ENCODE measurements at places on chromosomes 4 and X. TPM values are rescaled to one million over a fixed set of nuclear protein-coding genes. Genes with fewer than 3 reads are reported as not detected.
A peak's percentile ranks its signal among the peaks of the same experiment; 100 is the strongest.

Gene PNMA3
- total RNA-seq, result 2.2 TPM

Gene KLHL5
- total RNA-seq, result 34.2 TPM

Gene CABS1
- total RNA-seq, result not detected

Gene EFNB1
- total RNA-seq, result 13.2 TPM

Gene MID1IP1
- total RNA-seq, result 86.7 TPM

Gene MAGED4B
- total RNA-seq, result 13.2 TPM

Gene CCDC120
- total RNA-seq, result 3.5 TPM

Gene GABRB1
- total RNA-seq, result not detected

Gene FGB
- under 0.01 TPM for total RNA-seq

Gene SHROOM2
- under 0.01 TPM for total RNA-seq

GRCh38 chr4:82623121-82623683 is 61.4 kb upstream of the TMEM150C start:
- DNase-seq, result no peak

- DNase-seq, result no peak
Measured at GRCh38 chr4:73613130-73613529, 7.1 kb downstream of the RASSF6 start.

DNA sequence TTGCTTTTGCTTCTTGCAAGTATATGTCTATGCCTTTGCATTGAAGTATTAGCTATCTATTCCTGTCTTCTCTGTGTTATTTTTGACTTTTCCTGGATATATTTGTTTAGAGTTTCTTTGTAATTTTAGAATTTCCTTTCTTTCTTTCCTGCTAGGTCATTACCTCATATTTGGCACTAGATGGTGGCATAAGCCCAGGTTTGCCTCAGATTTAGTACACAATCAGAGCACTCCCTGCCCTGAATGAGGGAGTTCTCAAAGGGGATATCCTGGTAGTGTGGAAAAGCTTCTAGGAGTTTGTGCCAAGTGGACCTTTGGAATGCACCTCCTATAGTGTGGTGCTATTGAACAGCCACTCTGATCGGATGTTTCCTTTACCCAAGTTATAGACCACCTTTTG is 181.6 kb downstream of the UGT8 start:
- no peak for DNase-seq

GRCh38 chrX:139738581-139738980 is 30.6 kb upstream of the MCF2 start:
- no peak for DNase-seq

- DNase-seq, result no peak
Measured at GRCh38 chr4:44326741-44327140, 121.9 kb downstream of the KCTD8 start.

DNA sequence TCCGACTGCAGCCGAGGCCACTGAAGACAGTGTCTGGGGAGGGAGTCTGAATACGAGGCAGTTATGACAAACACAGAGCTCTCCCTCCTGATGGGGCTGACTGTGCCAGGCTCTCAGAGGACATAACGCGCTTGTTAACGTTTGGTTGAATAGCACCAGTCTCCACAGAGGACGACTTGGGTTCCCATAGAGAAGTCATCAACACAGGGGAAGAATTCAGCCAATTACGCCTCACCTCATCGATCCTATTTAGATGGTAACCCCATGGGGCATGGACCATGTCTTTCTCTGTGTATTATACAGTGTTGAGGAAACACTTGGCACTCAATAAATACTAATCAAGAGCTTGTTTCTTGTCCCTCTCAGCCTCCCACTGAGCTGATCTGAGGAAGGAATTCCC is 642.6 kb upstream of the LCORL start:
- DNase-seq, result no peak

- DNase-seq, result no peak
Measured at GRCh38 chr4:106343865-106344646, 24.5 kb downstream of the GIMD1 start.

GRCh38 chr4:71665358-71665757 is 118.5 kb downstream of the GC start:
- DNase-seq, result no peak

- no peak for DNase-seq
Measured at GRCh38 chr4:119774840-119775239, 146.2 kb upstream of the PDE5A start.

GRCh38 chr4:67556436-67556835 is 2.1 kb upstream of the STAP1 start:
- no peak for DNase-seq

DNA sequence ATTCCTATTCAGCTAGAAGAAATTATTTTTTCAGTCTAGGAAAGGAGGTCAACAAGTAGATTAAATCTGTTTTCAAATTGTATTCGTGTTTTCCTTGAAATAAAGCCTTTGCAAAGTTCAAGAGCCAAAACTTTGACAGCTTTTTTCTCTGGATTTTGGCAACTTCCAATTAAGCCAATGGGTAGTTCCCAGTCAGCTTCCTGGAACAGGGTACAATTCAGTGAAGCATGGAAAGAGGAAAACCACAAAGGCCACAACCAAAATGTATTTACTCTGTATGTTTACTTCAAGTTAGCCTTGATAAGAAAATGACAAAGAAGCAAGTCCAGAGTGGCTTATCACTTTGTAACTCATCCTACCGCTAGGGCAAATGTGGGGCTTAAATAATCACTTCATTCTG is 188.6 kb downstream of the COMMD8 start:
- no peak for DNase-seq

DNA sequence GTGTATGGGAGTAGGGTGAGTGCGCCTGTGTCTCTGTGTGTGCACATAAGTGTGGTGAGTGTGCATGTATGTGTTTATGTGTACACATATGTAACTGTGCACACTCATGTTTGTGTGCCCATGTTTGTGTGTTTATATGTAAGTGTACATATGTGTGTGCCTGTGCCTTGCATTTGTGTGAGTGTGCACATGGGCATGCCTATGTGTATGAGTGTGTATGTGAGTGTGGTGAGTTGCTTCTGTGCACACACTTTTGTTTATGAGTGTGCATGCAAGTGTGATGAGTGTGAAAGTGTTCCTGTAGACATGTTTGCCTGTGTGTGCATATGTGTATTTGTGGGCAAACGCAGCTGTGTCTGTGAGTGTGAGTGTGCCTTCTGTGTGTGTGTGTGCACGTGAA is 7.2 kb downstream of the IL9R start:
- DNase-seq, result no peak

GRCh38 chr4:168917138-168917779 is 92.8 kb downstream of the CBR4 start:
- DNase-seq, result no peak

- no peak for DNase-seq
Measured at GRCh38 chr4:74738464-74739143, 55.7 kb downstream of the BTC start.

- peak; percentile 94 for DNase-seq
Measured at GRCh38 chr4:102500696-102501446, at the start of gene NFKB1. NFKB1 (plus strand) TSS chr4:102501359; CDS start chr4:102525519, 24,160 bp downstream.

DNA sequence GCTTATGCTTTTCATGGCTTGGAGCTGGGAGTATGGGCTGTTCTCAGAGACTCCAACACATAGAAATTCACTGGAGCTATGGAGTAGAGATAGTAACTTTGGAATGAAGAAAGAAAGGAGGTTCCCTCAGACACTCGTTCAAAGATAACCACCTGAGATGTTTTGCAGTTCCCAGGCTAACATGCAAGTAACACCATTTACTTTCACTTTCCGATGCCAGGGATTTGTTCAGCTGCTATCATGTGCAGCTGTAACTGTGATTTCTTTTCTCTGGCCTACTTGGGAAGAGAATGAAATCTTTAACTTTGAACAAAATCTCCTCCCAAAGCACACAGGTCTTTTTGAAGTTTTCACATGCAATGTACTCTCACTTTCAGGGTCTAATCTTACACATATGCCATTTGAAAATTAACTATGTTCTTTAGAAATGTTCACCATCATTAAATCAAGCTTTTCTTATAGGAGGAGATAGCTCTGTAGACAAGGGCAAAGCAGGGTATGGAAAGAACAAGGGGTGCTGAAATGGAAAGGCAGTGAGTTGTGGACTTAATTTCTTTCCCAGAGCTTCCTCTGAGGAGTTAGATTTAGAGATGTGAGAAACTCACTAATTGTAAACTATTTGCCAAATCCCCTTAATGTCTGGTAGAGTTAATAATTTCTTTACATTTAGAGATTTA is 514.3 kb downstream of the PDHA2 start:
- no peak for DNase-seq

- no peak for DNase-seq
Measured at GRCh38 chr4:104017213-104017612, 297.4 kb upstream of the TACR3 start.

GRCh38 chrX:129724754-129725153 is 14.0 kb upstream of the XPNPEP2 start:
- DNase-seq, result no peak

DNA sequence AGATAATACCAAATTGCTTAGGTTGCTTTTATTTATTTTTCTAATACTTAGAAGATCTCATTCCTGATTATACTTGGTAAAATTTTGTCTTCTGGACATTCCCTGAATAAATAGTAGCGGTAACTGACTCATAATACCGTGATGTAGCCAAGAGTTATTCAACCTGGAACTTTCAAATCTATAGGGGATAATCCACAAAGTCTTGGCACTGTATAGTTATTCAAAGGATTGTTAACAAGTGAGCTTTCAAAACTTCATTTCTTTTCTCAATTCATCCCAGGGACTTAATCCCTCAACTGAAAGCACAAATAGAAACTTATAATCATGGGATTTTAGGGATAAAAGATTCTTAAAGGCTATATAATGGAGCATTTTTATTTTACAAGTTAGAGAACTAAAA is 1383.3 kb downstream of the FAM133A start:
- DNase-seq, result no peak

DNA sequence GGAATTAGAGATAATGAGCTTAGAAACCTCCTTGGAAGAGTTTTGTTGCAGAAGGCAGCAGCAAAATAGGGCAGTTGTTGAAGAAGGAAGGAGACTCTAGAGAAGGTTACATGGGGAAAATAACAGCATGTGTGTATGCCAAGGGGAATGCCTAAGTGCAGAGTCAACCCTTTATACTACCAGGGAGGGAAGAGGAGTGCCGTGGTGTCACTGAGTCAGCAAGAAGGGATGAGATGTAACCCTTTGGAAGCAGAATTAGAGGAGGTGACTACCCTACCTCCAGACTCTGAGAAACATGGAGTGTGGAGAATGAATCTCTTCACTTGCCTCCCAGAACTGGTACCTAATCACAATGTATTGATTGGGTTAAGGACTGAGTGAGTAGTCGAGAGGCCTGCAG is 6.7 kb upstream of the GABRE start:
- no peak for DNase-seq

DNA sequence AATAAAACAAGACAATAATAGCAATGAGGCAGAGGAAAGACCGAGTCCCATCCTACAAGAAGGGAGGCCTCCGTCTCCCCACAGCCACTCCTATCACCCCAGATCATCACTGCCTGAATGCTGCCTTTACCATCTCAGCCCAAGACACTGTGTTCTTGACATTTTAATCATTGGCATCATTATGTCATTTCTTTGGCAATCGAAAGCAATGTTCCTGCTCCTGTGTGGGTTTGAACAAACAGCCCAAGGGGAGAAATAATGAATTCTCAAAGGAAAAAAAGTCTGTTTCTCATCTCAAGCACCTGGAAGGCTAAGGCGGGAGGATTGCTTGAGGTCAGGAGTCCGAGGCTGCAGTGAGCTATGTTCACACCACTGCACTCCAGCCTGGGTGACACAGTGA is 73.0 kb upstream of the ACSL1 start:
- no peak for DNase-seq

- DNase-seq, result no peak
Measured at GRCh38 chrX:110750526-110751189, 45.0 kb downstream of the CHRDL1 start.

DNA sequence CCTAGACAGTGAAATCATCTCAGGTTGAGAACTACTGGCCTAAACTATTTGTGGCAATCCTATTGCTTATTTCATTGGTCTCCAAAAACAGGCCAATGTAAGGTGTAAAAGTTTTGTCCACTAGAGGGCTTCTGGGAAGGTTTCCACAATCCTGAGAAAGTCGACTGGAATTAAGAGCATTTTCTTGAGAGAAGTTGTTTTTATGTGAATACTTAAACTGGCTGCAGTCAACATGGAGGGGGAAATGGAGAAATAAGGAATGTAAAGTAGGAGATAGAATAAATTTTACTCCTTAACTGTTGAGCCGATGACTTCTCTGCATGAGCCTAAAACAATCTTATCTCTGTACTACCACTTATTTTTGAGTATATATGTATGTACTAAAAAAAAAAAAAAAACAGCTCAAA is 11.0 kb upstream of the EIF4E start:
- peak; percentile 57 for DNase-seq

DNA sequence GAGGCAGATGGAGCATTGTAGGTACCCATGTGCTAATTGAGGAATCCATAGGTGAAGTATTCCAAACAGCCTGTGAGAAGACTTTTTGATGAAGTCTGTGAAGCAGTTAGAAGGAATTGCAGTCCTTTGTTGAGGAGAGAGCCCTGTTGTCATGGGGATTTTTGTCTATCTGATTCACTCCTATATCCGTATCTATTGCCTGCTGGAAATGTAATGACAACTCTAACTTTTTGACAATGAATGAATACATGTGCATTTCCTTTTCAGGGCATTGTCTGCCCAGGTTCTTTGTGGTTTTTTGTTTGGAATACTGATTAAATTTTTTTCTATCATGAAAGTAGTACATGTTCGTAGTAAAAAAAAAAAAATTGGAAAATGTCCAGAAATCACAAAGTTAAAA is 31.1 kb downstream of the STK32B start:
- DNase-seq, result no peak

DNA sequence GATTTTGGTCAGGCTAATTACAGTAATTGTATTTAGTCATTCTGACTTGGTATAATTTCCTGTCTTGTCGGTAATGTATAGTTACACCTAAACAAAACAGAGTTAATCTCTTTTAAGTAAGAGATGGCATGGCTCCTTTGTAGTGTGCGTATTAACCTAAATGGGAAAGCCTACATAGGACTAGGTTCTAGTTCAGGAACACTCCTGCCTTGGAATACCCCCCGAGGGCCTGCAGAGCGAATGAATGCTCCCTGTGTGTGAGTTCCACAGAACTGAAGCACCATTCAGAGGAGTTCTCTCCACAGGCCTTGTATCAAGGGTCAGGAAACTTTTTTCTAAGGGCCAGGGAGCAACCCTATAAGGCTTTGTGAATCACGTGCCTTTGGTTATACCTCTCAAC is 44.9 kb upstream of the STIM2 start:
- no peak for DNase-seq

DNA sequence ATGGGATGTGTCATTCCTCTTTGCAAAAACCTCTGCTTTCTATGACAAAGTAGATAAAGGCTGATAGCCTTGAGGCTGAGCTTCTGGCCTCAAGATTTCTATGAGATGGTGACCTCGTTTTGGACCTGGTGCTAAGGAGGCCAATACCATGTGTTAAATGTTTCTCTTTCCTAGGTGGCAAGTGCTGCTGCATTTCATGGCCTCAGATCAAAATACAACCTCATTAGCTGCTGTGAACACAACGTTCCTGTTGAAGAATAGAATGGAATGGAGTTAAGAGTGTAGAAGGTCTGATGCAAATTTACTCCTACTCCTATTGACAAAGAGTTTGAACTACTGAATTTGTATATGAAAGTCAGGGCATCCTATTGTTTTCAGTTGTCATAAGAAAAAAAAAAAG is 112.0 kb downstream of the C4orf51 start:
- DNase-seq, result no peak
